ENCODE measurements at places on chromosomes 6 and 20. TPM values are rescaled to one million over a fixed set of nuclear protein-coding genes. Genes with fewer than 3 reads are reported as not detected.

GRCh38 chr6:123333000-123333756 lies 303.6 kb downstream of the TRDN start:
- no peak for DNase-seq
- H3K36me3 ChIP-seq = no peaks in the 10 kb centered on the region
- no peaks in the 10 kb centered on the region for H3K4me1 ChIP-seq
- no peak overlapping the region for H3K4me3 ChIP-seq
- no peak overlapping the region for H3K27ac ChIP-seq
- peaks cover 7% of the 10 kb centered on the region for H3K27me3 ChIP-seq

GRCh38 chr6:56440551-56440981 lies 193.2 kb upstream of the COL21A1 start:
- DNase-seq = no peak
- H3K4me3 ChIP-seq = no peak overlapping the region
- H3K27ac ChIP-seq = no peak overlapping the region
- H3K36me3 ChIP-seq = peaks cover 3% of the 10 kb centered on the region
- no peaks in the 10 kb centered on the region for H3K27me3 ChIP-seq

DNA sequence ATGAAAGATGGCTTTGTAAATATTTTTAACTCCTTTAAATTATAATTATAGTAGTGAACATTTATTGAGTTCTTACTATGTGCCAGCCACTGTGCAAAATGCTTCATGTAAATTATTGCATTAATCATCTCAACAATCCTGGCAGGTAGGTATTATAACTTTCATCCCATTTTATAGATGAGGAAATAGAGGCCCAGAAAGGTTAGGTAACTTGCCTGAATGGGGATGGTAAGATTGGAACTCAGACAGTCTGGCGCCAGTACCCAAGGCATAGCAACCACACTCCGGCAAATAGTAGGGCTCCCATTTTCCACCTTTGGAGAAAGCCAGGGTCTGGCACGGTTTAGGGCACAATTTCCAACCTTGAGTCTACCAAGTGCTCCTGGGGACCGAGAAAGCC lies 129.8 kb downstream of the VEGFA start:
- H3K4me3 ChIP-seq = no peak overlapping the region
- H3K4me1 ChIP-seq = peaks cover 11% of the 10 kb centered on the region
- no peaks in the 10 kb centered on the region for H3K27me3 ChIP-seq
- no peak for DNase-seq
- no peak overlapping the region for H3K27ac ChIP-seq

- peak overlapping the region; percentile 33 for H3K4me3 ChIP-seq
- H3K27me3 ChIP-seq = no peaks in the 10 kb centered on the region
- peaks cover 38% of the 10 kb centered on the region for H3K4me1 ChIP-seq
- no peak for DNase-seq
- peak overlapping the region; percentile 18 for H3K27ac ChIP-seq
Observed at GRCh38 chr20:50508171-50508755, 1.9 kb upstream of the PTPN1 start.

The CD93 gene
- 0.07 TPM for total RNA-seq

- H3K27ac ChIP-seq = no peak overlapping the region
- no peak for DNase-seq
- H3K4me1 ChIP-seq = peaks cover 21% of the 10 kb centered on the region
- no peak overlapping the region for H3K4me3 ChIP-seq
Observed at GRCh38 chr20:16732506-16733152, 2.8 kb downstream of the SNRPB2 start.

- no peaks in the 10 kb centered on the region for H3K36me3 ChIP-seq
- no peak overlapping the region for H3K27ac ChIP-seq
- DNase-seq = no peak
- no peaks in the 10 kb centered on the region for H3K4me1 ChIP-seq
- H3K4me3 ChIP-seq = no peak overlapping the region
Observed at GRCh38 chr6:142118925-142119324, 13.8 kb upstream of the GJE1 start.

- peaks cover 25% of the 10 kb centered on the region for H3K4me1 ChIP-seq
- peak overlapping the region; percentile 37 for H3K27ac ChIP-seq
- peak; percentile 45 for DNase-seq
- no peaks in the 10 kb centered on the region for H3K36me3 ChIP-seq
Observed at GRCh38 chr6:52598123-52598823, 21.4 kb upstream of the TRAM2 start.

DNA sequence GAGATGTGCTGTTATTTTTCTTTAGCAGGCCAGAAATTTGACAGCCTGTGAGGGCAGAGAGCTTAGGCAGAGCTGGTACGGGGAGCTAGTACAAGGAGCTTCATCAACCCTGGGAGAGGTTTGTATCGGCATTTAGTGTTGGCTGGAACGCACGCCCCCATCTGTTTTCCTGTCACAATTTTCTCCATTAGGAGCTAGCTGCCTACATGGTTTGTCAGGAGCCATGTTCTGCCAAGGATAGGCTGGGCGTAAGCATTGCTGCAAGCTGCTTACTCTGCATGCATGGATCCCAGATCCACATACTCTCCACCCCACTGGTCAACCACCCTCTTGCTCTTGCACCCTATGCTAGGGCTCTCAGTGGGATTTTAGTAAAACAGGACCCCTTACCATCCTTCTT lies 449.0 kb upstream of the CHD6 start:
- H3K4me3 ChIP-seq = no peak overlapping the region
- H3K27me3 ChIP-seq = peaks cover 5% of the 10 kb centered on the region
- H3K36me3 ChIP-seq = no peaks in the 10 kb centered on the region

The BANF2 gene
- not detected for total RNA-seq

The NRSN1 gene
- 1.1 TPM for total RNA-seq

Data from mesothelial cell of epicardium (in vitro differentiated cells).